ENCODE measurements at places on chromosomes 7 and 10.

- DNase-seq: no peak
Measured at GRCh38 chr7:80563561-80564327, 51.9 kb upstream of the GNAT3 start.

DNA sequence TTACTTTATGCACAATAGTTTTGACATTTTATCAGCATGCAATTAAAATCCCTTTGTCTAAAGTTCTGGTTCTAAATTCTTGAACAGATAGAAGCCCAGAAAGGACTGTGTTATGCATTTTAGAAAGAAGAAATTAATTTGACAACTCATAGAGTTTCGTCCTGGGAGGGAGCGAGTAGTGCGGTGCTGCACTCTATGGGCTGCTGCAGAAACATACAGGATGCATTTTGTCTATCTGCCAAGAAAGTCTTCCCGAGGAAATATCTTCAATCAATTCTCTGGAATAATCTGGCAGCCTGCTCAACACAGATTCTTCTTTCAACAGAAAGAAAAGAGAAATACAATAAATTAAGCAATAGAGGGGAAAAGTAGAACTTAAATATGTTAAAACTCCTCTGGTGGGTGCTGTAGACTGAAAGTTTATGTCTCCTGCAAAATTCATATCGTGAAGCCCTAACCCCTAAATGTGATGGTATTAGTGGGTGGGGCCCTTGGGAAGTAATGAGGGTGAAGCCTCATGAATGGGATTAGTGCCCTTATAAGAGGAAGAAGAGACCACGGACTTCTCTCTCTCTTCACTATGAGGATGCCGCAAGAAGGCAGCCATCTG, 39.0 kb upstream of the IFRD1 start:
- DNase-seq: no peak

DNA sequence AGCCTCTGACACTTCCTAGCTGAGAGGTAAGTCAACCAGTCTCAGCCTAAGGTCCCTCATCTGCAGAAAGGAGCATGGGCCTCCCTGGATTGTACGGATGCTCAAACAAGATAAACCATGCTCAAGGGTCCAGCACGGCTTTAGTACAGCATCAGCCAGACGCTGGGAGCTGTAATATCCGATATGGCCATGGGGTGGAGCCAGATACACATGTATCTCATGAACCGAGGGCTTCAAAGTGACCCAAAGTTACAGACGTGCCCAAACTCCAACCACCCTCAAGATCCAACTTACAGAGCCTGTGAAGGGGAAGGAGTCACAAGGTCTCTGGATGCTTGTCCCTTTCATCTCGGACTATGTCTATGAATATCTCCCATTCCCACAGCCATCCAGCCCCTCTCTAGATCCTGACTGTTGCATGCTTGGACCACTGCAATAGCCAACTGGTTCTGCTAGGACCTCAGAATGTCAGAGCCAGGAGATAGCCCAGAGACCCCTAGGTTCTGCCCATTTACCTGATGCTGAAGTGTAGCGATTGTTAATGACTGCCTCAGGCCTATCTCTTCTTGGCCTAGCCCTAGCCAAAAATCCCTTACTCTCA, 142.4 kb downstream of the SH3PXD2A start:
- peak; percentile 57 for DNase-seq

DNA sequence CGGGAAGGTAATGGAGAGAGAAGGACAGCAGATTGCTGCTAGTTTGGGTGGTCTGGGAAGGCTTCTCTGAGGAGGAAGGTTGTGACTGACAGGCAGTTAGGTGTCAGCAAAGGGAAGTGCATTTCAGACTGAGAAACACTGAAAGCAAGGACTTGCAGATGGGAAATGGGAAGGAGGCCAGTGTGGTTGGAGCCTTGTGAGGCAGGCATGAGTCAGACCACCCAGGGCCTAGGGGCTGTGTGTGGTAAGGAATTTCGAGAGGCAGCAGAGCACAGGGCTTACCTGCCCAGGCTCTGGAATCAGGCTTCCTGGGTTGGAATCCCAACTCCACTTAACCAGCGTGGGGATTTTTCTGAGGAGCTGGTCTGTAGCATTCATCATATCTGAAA, 53.5 kb downstream of the NRF1 start:
- DNase-seq: no peak

GRCh38 chr7:82559193-82559805, 115.7 kb upstream of the CACNA2D1 start:
- DNase-seq: no peak

DNA sequence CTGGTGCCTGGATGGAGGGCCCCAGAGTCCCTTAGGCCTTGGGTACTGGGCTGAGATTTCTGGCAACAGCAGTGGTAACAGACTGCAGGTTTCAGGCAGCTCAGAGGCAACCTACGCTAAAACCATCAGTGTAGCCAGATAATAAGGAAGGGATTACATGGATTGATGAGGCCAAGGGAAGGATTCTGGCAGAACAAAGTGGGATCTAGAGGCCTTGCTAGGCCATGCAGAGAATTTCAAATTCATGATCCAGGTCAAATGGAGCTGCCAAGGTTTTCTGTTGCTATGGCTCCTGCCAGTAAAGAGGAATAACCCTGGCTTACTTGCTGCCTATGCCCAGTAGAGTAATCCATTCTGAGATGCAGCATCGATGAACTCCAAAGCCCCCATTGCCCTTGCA, 445.7 kb downstream of the ADRA2A start:
- DNase-seq: no peak

DNA sequence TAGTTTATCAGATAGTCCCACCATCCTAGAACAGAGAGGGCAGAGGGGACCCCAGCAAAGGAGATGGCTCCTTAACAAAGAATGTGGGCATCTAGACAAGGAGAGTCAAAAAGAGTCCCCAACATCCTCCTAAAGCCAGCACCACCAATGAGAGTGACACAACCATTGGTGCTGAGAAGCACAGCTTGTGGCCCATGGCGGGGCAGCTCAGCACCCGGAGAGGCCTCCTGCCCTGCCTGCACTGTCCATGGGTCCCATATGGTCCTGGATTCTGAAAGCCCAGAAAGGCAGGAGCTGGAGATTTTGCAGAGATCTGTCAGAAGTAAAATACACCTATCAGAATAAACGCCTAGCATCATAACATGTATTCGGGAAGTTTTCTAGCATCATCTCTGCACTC, 311.8 kb upstream of the ZNF32 start:
- no peak for DNase-seq

DNA sequence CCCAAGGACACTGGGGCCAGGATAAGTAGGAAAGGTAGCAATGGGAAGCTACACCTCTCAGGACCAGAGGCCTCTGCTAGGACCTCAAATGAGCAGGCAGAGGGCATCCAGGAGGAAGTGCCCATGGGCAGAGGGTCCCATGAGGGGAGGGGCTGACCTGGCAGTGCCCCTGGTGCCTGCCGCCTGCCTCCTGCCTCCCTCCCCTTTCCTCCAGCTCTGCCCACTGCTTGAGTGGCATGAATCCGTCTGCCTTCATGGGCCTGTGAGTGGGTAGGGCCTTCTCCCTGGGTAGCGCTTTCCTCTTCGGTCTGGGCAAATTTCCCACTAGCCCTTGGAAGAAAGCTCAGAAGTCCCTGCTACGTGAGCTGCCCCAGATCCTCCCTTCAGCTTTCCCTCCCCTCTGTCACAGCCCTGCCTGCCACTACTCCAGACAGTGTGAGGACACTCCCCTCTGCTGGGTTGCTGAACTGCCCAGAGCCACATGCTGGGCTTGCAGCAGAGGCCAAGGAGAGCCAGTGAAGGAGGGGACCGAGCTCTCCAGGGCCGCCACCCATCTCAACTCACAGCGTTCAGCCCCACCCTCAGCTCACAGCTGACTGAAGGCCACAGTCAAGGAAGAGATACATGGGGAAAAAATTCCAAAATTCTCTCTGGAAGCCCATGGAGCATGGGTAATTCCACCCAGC, 141.4 kb downstream of the ARHGAP22 start:
- no peak for DNase-seq

DNA sequence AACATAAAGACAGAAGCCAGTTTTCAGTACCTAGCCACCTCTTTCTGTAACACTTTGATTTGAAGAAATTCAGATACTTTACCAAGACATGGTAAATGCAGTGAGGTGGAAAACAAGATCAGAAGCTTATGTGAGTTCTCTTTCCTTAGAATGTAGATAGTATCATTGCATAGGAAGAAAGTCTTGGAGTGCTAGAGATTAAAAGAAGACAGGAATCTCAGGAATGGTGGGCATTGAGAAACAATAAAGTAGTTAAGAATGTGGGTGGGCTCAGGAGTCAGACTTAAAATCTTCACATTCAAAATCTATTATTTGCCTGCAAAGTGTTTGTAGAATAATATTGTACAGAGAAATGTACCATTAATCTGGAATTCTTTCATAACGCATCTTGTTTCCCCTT, 58.9 kb downstream of the POLL start:
- no peak for DNase-seq

DNA sequence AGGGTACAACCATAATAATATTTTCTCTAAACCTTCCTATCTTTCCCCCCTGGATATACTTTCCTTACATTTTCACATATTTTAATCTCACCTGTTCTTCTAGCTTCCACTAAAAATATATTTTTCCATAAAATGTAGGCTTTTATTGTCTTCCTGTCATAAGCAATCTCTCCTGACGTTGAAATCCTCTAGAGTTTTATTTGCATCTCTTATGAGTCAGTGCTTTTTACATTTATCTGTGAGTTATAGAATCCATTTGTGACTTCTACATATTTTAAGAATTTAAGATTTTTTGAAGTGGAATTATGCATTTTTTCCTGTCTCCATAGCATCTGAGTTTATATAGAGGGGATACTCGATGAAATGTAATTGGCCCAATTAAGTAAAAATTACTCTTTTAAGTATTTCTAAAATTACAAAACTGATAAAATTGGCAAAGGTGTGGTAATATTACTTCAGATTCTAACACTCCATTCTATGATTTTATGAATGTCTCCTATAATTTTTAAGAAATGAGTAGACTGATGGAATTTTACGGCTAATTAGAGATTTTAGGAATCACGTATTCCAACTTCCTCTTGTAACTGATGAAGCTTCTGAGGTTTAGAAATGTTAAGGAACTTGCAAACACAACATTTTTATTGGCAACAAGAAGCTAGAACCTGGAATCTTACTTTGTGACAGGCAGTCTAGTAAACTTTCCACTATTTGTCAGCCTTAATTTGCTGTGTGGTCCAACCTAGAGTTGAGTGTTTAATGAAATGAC, 422.9 kb upstream of the SEMA3A start:
- DNase-seq: no peak

DNA sequence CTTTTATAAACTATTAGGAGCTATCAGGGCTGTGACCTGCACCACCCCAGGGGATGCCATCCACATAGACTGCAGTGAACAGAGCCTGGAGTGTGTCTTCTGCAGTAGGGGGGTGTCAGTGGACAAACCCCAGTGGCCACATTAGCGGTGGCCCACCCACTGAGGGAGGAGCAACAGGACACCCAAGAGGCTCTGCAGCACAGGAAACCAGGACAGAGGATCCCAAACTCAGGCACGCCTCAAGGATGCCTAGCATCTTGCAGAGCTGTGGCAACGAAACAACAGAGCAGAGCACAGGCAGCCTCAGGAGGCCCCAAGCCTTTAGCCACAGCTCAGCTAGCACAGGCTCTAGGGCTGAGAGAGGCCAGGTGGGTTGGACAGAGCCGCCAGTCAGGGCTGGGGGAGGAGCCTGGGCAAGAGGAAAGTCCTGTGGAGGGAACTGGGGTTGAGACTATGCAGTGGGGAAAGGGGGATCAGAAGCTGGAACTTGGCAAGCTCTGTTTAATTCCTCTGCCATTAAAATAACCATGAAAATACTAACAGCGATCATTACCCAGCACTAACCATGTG, 53.8 kb downstream of the GRID1 start:
- DNase-seq: no peak

DNA sequence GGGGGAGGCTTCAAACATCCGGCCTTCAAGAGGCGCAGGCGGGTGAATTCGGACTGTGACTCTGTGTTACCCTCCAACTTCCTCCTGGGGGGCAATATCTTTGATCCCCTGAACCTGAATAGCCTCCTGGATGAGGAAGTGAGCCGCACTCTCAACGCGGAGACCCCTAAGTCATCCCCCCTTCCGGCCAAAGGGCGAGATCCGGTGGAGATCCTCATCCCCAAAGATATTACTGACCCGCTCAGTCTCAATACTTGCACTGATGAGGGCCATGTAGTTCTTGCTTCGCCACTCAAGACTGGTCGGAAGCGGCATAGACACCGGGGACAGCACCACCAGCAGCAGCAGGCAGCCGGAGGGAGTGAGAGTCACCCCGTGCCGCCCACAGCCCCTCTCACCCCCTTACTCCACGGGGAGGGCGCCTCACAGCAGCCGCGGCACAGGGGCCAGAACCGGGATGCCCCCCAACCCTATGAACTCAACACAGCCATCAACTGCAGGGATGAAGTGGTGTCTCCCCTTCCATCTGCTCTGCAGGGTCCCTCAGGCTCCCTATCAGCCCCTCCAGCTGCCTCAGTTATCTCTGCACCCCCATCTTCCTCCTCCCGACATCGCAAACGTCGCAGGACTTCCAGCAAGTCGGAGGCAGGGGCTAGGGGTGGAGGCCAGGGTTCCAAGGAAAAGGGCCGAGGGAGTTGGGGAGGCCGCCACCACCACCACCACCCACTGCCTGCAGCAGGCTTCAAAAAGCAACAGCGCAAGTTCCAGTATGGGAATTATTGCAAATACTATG, 1.1 kb downstream of the MEPCE start:
- DNase-seq: peak; percentile 45

DNA sequence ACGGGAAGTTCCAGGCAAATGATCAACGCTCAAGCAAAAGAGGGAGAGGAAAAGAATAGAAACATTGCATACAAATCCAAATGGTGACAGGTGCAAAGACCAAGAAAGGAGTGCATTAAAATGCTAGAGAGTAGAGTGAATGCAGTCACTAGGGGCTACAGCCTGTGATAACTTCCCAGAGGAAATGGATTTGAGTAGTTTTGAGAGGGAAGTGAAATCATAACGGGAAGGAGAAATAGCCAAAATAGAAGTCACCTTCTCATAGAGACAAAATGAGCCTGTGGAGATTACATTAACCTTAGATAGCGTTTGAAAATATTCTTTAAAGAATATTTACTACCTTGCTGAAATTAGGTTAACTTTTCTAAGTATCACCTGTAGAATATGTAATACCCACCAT, 26.5 kb downstream of the NUP42 start:
- DNase-seq: no peak

DNA sequence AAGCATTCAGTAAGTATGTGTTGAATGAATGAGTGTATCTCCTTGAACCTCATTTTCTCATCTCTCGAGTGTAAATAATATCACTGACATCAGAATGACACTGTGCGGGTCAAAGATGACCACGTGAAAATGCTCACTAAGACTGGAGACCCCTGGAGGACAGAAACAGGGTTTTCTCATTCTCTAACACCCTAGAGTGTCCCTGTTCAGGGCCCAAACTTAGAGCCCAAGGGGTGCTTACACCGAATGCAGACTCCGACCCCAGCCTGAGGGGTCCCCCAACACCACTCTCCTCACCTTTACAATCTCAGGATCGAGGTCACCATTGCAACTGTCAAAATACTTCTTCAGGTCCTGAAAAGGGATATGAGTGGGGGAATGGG, 1.4 kb downstream of the CDK5 start:
- DNase-seq: no peak

Measured in left colon (tissue), 2 donors.